Stimulated activated CD4-positive, alpha-beta T cell treated with anti-CD3 and anti-CD28 coated beads, Interleukin-1b, Interleukin-23, amount 100 ng/mL, for 4 hours (primary cell): ENCODE measurements at places on chromosomes 5 and 9.

- DNase-seq = no peak
Measured at GRCh38 chr9:92974161-92974661, 26.9 kb downstream of the FGD3 start.

GRCh38 chr5:124176692-124177091 lies 569.7 kb downstream of the ZNF608 start:
- DNase-seq = no peak

DNA sequence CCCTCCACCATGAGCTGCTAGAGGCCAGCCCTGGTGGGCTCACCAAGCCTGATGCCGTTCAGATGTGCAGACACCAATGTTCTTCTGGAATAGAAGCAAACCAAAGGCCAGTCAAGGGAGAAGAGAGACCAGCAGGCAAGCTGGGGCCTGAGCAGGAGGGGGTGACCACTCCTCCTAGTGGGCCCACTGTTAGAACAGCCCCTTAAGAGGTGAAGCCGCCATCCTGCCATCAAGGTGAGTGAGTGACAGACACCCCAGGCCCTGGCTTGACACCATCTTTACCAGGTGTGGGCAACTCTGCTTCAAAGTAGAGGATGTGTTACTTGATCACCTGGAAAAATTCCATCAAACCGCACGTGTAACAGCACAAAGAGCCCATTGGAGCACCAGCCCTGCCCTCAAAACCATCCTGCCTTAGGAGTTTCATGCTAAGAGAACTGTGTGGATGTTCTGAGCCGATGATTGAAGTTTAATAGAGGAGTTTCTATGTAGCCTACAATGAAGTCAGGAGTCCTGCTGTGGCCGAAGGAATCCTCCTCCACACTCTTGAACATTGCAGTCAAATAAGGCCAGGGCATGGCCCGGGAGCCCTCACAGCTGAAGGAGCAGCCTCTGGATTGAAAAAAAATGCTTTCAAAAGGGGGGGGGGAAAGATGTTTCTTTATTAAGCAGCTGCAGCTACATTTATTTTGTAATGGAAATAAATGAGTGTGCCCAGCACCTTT lies 20.8 kb downstream of the AMBP start:
- DNase-seq = no peak

DNA sequence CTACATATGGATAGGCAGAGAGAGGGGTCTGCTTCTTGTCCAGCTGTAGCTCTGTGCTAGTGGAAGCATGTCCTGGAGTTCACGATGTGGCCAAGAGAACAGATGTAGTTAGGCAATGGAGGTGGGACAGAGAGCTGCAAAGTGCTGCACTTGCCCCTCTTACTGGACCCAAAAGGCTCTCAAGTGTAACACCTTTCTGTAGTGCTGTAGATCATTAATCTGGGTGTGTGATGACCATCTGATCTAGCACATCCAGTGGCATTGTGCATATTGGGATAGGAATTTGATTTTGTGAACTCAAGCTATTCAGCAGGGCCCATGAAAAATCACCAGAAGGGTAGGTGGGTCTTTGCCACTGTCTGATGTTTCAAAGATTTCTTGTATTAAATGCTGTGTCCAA lies 151.4 kb downstream of the KDM4C start:
- DNase-seq = no peak

GRCh38 chr9:126724226-126724625 lies 80.6 kb upstream of the ZBTB43 start:
- no peak for DNase-seq

DNA sequence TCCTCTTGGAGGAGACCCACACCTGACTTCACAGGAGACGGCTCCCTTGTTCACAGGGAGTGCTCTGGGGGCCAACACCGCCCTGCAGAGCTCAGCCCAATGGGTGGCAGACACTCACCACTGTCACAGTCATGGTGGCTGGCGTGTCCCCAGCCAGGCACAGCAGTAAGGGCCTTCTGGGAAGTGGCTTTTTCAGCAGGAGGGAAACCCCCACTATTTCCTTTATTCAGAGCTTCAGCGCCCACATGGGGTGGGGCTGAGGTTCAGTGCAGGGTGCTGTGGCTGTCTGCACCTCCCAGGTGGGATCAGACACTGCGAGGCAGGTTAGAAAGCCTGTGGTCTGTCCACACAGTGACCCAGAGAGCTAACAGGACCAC lies 3.6 kb upstream of the SNAPC4 start:
- peak; percentile 59 for DNase-seq

DNA sequence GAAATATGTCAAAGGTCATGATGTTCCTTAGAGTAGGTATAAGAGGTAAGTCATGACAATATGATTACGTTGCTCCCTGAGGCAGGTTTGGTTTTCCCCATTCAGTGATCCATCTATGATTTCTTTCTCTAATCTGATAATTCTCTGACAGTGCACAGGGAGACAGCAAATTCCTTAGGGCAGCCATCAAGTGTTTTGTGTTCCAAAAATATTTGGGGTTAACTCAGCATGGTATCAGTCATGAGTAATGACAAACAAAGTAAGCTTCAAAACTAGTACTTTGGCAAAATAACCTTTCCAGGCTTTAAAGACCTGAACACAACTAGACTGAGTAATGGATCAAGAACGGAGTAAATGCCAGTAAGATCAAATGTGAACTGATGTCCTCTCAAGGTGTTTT lies 55.3 kb upstream of the SPATA31E1 start:
- no peak for DNase-seq

GRCh38 chr5:159096243-159096923 lies 3.3 kb downstream of the EBF1 start:
- no peak for DNase-seq

GRCh38 chr5:127153031-127153430 lies 79.7 kb upstream of the C5orf63 start:
- no peak for DNase-seq

DNA sequence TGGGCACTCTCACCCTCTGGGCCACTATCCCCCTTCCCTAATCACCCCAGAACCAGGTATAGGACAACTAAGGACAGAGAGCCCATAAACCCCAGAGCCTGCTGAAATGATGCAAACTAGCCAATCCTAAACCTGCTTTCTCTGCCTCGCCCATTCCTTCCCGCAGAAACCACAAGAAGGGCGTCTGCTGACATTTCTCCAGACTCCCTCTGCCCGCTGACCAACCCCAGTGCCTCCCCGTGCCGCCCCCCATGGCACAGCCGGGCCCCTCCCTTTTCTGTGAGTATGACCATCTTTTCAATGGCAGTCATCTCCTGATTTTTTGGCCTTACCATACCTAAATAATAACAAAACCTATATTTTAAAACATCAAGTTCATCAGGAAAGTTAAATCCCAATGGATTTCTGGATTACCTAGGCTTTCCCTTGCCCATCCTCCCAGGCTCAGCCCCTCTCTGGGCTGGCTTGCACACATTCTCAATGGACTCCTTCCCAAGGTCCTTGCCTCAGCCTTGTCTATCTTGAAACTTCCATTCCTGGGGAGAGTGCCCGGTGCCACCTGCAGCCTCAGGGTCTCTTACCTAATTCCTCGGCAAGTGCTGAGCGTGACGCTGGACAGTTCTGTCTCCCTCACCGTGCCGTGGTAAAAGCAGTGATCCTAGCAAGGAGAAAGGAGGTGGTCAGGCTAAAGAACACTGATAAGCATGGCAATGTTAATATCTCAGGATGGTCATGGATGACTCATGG lies 45.2 kb downstream of the ADAM19 start:
- no peak for DNase-seq
